ENCODE measurements at places on chromosomes 5 and 9.
A peak's percentile ranks its signal among the peaks of the same experiment; 100 is the strongest.

- no peak for DNase-seq
These were observed 27.5 kb downstream of the FSD1L start for GRCh38 chr9:105475302-105475701.

GRCh38 chr9:5750569-5750968 lies 82.3 kb downstream of the ERMP1 start:
- no peak for DNase-seq

GRCh38 chr9:127976498-127976897 lies 4.3 kb downstream of the EEIG1 start:
- peak; percentile 75 for DNase-seq

- DNase-seq = no peak
These were observed 15.0 kb upstream of the FBP1 start for GRCh38 chr9:94654165-94654894.

GRCh38 chr5:155313518-155313917 lies 300.0 kb downstream of the KIF4B start:
- no peak for DNase-seq

- no peak for DNase-seq
These were observed 424.0 kb upstream of the RGMB start for GRCh38 chr5:98349251-98349989.

- no peak for DNase-seq
These were observed 47.6 kb upstream of the SIL1 start for GRCh38 chr5:139245637-139246339.

- DNase-seq = no peak
These were observed 126.0 kb upstream of the MAN2A1 start for GRCh38 chr5:109563739-109564138.

DNA sequence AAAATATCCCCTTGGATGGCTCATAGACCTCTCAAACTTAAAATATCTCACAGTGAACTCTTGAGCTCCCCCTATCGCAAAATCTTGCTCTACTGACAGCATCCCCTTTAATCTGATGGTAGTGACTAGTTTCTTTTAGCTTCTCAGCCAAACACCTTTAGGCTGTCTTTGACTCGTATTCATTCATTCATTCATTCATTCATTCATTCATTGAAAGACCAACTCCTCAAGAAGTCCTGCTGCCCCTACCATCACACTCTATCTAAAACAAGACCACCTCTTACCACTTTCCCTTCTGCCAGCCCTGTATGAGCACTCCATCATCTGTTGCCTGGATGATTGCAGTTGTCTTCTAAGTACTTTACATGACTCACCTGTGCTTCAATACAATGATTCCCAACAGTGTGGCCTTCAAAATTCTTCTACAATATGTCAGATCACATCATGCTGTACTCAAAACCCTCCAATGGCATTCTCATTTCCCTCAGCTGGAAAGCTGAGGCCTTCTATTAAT lies 46.8 kb downstream of the ITGA2 start:
- DNase-seq = peak; percentile 1
